Activated CD4-positive, alpha-beta T cell treated with anti-CD3 and anti-CD28 coated beads, Interleukin-2, amount 50 U/mL, for 1 hour (primary cell): ENCODE measurements at places on chromosomes 13 and 19.

DNA sequence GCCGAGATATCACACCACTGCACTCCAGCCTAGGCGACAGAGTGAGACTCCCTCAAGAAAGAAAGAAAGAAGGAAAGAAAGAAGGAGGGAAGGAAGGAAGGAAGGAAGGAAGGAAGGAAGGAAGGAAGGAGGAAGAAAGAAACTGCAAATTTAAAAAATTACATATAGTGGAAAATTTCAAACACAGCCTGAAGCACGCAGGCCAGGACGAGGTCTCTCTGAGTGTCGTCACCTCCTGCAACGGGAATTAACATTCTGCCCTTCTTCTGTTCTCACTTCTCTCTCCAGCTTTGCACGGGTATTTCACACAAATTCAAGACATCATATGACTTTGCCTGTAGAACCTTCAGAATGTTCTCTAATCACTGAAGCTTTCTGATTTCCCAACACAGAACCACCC lies 108.2 kb downstream of the GNG7 start:
- DNase-seq, result no peak

DNA sequence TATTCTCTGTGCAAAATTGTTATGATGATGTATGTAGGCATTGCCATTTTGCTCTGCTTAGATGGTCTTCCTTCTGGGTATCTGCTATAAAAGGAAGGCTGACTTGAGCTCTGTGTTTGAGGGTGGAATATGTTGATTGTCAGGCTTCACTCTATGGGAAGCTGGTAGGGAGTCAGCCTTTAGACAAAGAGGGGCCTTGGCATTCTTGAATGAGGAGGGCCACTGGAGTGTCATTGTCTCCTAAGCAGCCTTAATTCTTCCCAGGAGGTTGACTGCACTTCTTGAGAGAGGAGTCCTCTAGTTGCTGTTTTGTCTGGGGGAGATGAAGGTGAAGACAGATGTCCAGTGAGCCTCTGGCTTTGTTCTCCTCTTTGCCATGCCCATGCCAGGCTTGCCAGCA lies 266.8 kb downstream of the KCNRG start:
- no peak for DNase-seq

GRCh38 chr13:59543418-59543817 lies 620.3 kb downstream of the DIAPH3 start:
- no peak for DNase-seq

DNA sequence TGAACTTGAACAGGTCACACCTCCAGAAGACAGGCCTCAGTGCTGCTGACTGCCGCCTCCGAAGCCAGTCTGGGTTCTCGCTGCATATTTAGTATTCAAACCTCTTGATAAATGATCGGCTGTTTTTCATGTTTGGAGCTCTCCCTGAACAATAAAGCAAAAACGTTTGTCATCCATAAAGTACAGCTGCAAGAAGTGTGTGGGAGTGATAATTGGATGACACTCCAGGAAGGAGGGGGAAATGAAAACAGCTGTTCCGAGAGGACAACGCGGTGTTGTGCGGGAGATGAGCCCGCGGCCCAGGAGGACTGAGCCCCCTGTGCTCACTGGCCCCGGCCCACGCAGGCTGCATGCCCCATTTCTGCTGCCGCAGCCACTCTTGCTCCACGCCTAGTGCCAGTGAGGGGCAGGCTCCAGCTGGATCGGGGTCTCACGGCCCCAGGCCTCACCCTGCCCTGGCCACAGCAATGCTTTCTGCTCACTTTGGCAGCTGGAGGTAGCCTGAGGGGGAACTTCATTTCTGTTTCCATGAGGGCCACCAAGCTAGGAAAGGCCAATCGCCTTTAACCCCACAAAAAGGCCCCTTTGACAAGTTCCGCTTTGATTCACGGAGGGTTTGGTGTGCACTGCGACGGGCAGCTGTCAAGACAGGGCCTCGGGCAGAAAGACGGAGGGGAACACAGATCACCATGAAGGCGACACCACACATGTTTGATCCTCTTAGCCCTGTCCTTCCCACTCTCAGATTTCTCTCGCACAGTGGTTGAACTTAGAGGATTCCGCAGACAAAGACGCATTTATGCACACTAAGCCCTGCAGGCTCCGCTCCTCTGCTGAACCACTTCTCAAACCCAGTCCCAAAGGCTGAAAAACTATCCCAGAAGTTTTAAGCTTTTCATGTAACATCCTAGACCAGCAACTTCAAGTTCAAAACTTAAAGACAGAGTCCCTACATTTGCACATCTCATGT lies 537.6 kb downstream of the EFNB2 start:
- no peak for DNase-seq

DNA sequence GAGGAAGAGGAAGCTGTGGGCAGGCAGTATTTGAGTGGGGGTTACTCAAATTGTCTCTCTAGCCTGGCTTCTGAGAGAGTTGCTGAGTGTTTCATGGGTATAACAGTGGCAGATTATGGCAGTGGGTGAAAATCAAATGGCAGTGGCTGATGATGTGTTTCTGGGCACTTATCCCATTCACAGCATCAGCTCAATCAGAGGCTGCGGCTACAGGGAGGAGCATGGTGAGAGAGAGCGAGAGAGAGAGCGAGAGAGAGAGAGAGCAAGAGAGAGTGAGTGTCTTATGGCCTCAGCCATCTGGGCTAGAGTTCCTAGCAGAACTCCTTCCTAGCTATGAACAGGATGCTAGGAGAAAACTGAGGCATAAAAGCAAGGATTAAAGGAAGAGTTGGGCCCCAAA lies 178.9 kb downstream of the OLFM4 start:
- no peak for DNase-seq

- no peak for DNase-seq
These were observed 7.9 kb upstream of the C3 start for GRCh38 chr19:6728346-6728745.

GRCh38 chr19:35642312-35642711 lies 767 bp downstream of the ETV2 start:
- DNase-seq, result no peak

DNA sequence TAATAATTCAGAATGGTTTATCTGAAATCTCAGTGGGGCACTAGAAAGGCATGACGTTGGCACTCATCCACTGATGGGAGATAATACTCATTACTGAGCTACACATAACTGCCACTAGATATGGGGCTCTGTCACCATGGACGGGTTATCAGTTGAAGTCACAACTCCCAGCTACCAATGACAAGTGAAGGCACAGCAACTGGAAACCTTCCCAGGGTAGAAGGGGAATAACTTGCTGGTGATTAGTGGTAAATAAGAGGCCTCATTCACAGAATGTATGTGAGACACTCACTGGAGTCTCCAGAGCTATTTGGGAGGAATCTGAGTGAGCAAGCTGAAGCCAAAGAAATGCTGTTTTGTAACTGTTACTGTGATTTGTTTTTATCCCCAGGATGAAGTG lies 249.6 kb downstream of the ENOX1 start:
- DNase-seq, result no peak

GRCh38 chr13:65787082-65787481 lies 1443.1 kb downstream of the PCDH9 start:
- no peak for DNase-seq

GRCh38 chr19:5891572-5891937 lies 12.0 kb downstream of the NDUFA11 start:
- DNase-seq, result no peak

DNA sequence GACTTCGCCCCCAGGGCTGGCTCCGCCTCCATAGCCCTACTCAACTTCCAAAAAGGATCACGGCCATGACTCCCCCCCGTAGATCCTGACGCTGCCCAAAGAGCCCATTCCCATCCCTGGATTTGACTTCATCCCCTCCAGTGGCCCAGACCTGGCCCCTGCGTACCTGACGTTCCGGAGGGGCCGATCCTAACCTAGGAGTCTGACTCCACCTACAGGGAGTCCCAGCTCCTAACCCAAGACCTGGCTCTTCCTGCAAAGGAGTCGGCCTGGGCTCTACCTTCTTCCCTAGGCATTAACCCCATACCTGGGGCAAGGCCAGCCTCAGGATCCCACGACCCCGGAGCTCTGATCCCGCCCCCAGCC lies 10.8 kb downstream of the STAP2 start:
- no peak for DNase-seq

GRCh38 chr13:22696433-22696832 lies 484.3 kb upstream of the SGCG start:
- no peak for DNase-seq

- no peak for DNase-seq
These were observed 179.7 kb upstream of the TSC22D1 start for GRCh38 chr13:44755872-44756271.

DNA sequence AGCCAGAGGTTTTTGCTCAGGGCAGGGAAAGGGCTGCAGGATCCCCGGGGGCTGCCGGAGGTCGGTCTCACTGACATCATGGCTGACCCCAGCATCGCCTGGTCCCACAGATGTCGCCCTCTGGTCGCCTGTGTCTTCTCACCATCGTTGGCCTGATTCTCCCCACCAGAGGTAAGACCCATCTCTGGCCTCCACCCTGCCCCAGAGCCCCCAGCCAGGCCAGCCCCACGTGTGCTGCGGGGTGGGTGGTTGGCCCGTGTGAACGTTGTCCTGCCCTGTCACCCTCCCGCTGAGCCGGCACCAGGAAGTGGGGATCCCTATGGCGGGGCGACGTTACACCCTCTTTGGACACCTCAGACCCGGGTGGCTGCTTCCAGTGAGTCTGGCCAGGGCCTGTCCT lies 906 bp downstream of the FXYD5 start:
- no peak for DNase-seq

GRCh38 chr13:44199627-44200207 lies 173.9 kb upstream of the SERP2 start:
- no peak for DNase-seq

DNA sequence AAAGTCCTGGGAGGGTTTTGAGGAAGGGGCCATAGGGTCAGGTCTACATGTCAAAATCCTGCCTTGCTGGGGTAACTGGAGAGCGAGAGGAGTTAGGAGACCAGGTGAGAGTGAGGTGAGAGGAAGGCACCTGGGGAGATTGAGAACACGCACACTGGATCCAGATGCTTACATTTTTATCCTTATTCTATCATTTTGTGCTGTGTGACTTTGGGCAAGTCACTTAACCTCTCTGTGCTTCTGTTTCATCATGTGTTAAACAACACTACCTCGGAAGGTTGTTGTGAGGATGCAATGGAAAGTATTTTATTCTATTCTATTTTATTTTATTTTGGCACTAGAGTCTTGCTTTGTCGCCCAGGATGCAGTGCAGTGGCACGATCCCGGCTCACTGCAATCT lies 3.5 kb downstream of the C19orf81 start:
- DNase-seq, result no peak

GRCh38 chr13:43305416-43305815 lies 282.0 kb downstream of the DNAJC15 start:
- DNase-seq, result no peak

GRCh38 chr19:53272044-53272443 lies 4.5 kb upstream of the VN1R4 start:
- no peak for DNase-seq

DNA sequence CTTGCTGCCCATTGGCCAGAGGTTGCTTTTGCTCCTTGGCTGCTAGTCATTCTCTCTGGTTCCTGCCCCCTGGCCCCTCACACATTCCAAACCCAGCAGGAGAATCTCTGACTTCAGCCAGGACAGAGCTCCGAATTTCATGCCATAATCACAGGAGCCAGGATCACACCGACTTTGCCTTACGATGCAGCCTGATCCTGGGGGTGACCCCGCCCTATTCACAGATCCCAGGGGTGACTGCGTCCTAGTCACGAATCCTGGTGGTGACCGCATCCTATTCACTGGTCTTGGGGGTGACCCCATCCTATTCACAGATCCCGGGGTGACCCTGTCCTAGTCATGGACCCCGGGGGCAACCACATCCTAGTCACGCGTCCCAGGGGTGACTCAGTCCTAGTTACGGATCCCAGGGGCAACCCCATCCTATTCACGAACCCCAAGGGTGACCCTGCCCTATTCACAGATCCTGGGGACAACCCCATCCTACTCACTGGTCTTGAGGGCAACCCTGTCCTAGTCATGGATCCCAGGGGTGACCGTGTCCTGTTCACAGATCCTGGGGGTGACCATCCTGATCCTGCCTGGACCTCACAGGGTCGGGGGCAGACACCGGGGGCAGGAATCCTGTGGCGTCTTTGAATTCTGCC lies 7.4 kb upstream of the TEX29 start:
- DNase-seq, result no peak

- no peak for DNase-seq
These were observed 12.2 kb upstream of the ZNF888 start for GRCh38 chr19:52935434-52935833.

DNA sequence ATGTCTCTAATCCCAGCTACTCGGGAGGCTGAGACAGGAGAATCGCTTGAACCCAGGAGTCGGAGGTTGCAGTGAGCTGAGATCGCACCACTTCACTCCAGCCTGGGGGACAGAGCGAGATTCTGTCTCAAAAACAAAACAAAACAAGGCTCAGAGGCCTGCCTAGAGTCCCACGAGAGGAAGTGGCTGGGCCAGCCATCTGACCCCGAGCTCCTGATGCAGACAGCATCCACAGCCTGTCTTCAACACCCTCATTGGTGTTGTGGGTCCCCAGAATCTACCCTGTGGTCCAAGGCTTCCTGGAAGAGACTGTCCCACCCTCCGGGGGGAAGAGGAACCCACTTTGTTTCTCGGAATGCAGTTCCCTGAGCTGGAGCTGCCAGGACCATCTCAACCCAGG lies 24.7 kb downstream of the RFX1 start:
- no peak for DNase-seq

DNA sequence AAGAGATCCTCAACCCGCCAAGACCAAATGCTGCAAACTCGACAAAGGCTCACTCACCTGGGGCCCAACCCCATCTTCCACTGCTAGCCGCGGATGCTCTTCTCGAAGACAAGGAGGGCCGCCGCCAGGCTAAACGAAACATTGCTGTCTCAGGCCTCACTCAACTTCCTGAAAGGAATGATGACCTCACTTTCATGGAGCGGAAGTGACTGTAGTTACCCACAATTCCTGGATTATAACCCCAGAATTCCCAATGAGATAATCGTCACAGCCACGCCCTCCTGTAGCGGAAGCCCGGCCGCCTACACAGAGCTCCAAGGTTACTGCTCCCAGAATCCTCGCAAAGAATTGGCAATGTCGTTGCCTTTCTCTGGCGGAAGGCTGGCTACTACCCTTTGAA lies 10.5 kb upstream of the ZNF112 start:
- DNase-seq, result no peak

DNA sequence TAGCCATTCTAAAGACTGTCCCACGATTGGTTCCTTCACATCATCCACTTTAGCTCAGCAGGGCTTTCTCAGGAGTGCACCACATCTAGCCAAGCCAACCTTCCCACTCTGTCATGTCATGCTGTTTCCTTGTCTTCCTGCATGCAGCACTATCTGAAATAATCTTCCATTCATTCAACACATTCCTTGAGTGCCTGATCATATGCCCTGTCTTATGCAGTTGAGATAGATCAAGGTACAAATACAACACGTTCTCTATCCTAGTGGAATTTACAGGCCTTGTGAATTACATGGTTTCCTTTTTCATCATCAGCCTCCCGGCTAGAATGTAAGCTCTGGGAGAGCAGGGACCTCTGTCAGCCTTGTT lies 6.8 kb upstream of the MRPS31 start:
- DNase-seq, result no peak

- DNase-seq, result no peak
These were observed 353.6 kb downstream of the SPRY2 start for GRCh38 chr13:79987323-79987722.

GRCh38 chr13:100423375-100423774 lies 165.2 kb downstream of the GGACT start:
- DNase-seq, result no peak
